SJCRH30 (cell line): ENCODE measurements at places on chromosomes 7 and 10. TPM values are rescaled to one million over a fixed set of nuclear protein-coding genes. Genes with fewer than 3 reads are reported as not detected.
A peak's percentile ranks its signal among the peaks of the same experiment; 100 is the strongest.

- peak; percentile 66 for DNase-seq
- no peaks in the 10 kb centered on the region for H3K27me3 ChIP-seq
- H3K4me3 ChIP-seq: no peak overlapping the region
- H3K4me1 ChIP-seq: peaks cover 8% of the 10 kb centered on the region; the same call in 1 of the 2 replicates
- no peak overlapping the region for H3K27ac ChIP-seq
Observed at GRCh38 chr7:69932034-69932628, 333.9 kb downstream of the AUTS2 start.

- no peaks in the 10 kb centered on the region; the same call in 1 of the 2 replicates for H3K4me1 ChIP-seq
- no peak overlapping the region for H3K4me3 ChIP-seq
- no peak overlapping the region; the same call in 1 of the 2 replicates for H3K27ac ChIP-seq
- no peaks in the 10 kb centered on the region for H3K27me3 ChIP-seq
- no peaks in the 10 kb centered on the region for H3K36me3 ChIP-seq
Observed at GRCh38 chr7:47795631-47796030, 152.6 kb downstream of the PKD1L1 start.

GRCh38 chr7:157585113-157585861, 248.5 kb downstream of the DNAJB6 start:
- peaks cover 2% of the 10 kb centered on the region; the same call in 1 of the 2 replicates for H3K4me1 ChIP-seq
- no peak overlapping the region for H3K27ac ChIP-seq
- H3K27me3 ChIP-seq: no peaks in the 10 kb centered on the region
- DNase-seq: no peak
- H3K36me3 ChIP-seq: no peaks in the 10 kb centered on the region

DNA sequence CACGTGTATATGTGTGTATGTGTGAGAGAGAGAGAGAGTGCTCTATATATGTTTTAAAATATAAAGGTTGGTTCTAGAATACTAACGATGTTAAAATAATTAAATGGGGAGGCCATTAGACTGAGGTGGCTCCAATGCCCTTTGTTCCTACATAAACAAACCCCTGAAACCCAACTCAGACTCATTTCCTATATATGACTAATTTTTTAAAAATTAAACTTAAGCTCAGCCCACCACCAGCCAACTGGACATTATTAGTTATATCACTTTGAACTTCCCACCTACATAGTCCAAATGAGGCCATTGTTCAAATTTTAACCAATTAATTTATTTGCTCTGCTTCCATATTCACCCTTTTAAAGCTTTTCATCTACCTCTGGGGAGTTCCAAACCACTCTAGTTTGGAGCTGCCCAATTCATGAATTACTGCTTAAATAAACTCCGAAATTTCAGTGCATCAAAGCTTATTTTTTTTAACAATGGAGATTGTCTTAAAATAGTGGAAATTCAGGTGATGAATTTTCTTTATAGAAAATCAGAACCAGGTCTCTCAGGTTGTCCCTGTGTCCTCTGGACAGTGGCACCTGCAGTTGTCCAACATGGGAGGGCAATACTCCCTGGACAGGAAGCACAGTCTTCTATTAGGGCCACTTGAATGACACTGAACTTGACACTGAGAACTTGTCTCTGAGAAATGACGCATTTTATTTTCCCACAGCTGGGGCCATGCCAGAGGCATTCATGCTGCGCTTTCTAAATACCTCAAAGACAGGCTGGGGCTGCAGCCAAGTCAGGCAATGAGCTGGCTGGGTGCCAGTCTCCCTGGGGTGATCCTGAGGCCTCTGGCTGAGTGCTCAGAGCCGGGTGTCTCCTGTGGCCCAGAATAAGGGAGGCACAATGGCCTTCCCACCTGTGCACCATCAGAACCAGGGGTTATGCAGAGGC, 109.5 kb upstream of the TMEM72 start:
- peak; percentile 44 for DNase-seq
- H3K4me1 ChIP-seq: no peaks in the 10 kb centered on the region
- H3K27ac ChIP-seq: no peak overlapping the region
- no peaks in the 10 kb centered on the region for H3K36me3 ChIP-seq
- H3K4me3 ChIP-seq: no peak overlapping the region

DNA sequence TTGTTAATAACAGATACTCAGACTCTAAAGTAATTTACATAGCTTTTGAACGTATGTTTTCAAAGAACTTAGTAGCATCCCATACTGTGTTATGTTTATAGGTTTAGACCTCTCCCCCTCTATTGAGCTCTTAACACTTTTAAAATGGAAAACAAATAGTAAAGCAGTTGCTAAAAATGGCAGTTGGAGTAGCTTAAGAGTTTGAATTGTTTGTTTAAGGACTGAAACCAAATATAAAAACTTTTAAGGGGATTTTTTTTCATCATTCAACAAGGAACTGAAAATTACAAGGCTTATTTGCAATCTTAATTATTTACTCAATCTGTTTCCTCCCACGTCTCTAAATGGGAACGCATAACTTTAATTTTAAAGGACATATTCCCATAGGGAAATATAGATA, 1.6 kb upstream of the SPAG6 start:
- H3K36me3 ChIP-seq: no peaks in the 10 kb centered on the region
- DNase-seq: no peak
- peaks cover 3% of the 10 kb centered on the region; the same call in 1 of the 2 replicates for H3K4me1 ChIP-seq
- H3K27me3 ChIP-seq: no peaks in the 10 kb centered on the region
- no peak overlapping the region for H3K4me3 ChIP-seq
- H3K27ac ChIP-seq: no peak overlapping the region

- H3K27me3 ChIP-seq: no peaks in the 10 kb centered on the region
- peak; percentile 46 for DNase-seq
- no peak overlapping the region for H3K27ac ChIP-seq
- H3K36me3 ChIP-seq: peaks cover 3% of the 10 kb centered on the region; the same call in 1 of the 2 replicates
- no peak overlapping the region for H3K4me3 ChIP-seq
- peaks cover 3% of the 10 kb centered on the region; the same call in 1 of the 2 replicates for H3K4me1 ChIP-seq
Observed at GRCh38 chr10:101050208-101051069, 11.3 kb upstream of the KAZALD1 start.

- no peaks in the 10 kb centered on the region for H3K4me1 ChIP-seq
- no peak overlapping the region for H3K4me3 ChIP-seq
- H3K27me3 ChIP-seq: no peaks in the 10 kb centered on the region
- no peaks in the 10 kb centered on the region for H3K36me3 ChIP-seq
- no peak for DNase-seq
Observed at GRCh38 chr10:26939290-26939961, 78.7 kb upstream of the ABI1 start.

DNA sequence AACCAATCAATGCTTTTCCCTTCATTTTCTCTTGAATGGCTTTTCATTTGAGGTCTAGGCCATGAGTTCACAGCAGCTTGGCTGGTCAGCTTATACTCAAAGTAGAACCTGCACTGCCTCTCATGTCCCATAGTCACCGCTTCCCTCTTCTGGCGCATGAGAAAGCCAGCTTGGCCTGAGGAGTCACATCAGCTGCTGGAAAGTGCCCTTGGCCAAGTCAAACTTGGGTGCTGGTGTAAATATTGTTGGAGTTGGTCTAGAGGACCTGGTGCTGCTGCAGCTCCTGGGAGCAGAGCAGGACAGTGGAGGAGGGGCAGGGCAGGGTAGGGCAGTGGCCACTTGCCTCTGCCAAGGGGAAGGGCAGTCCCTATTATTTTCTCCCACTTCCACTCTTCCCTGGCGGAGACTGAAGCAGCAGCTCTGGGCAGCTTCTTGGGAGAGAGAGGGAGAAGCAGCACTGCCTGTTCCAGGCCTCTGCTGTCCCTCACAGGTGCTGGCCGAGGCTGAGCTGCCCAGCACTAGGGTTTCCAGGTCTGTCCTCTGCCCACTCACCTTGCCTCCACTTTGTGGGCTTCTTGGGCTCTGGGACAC, 12.8 kb downstream of the UBE2D4 start:
- no peaks in the 10 kb centered on the region for H3K36me3 ChIP-seq
- H3K4me1 ChIP-seq: no peaks in the 10 kb centered on the region
- H3K27me3 ChIP-seq: no peaks in the 10 kb centered on the region
- H3K4me3 ChIP-seq: no peak overlapping the region
- DNase-seq: no peak
- no peak overlapping the region for H3K27ac ChIP-seq

DNA sequence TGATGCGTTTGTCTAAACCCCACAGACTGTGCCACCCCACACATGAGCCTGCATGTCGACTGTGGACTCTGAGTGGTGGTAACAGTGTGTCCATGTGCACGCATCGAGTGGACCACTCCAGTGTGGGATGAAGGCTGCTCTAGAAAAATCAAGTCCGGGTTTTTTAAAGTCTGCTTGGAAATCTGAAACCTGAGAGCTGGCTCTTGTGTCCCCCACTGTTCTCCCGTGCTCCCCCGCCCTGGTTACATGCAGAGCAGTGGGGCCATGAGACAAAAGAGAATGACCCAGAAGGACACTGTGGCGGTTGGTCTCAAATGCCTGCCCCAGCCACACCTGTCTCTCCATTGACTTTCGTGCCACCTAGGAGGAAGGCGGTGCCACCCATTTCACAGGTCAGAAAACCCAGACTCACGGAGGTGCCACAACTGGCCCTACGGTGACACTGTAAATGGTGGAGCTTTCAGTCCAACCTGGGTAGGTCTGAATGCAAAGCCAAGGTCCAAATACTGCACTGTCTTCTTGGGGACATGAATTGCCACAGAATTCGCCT, 27.3 kb upstream of the PWWP2B start:
- no peaks in the 10 kb centered on the region for H3K27me3 ChIP-seq
- no peaks in the 10 kb centered on the region for H3K36me3 ChIP-seq
- no peaks in the 10 kb centered on the region for H3K4me1 ChIP-seq
- no peak for DNase-seq
- H3K4me3 ChIP-seq: no peak overlapping the region

DNA sequence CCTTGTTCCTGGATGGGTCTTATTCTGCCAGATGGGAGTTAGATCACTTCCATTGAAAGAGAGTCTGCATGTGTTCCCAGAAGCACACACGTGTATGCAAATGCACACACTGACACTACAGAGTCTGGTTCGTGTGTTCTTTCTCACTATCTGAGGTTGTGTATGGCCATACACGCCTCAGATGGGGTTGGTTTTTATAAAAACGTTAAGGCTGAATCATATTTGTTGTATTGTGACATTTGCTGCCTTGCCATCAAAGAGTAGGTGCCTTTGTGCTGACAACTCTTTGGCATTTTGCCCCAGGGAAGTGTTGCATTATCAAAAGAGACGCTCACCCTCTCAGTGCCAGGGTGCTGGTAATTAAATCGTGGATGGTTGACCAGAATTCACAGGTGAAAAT, 37.7 kb upstream of the HDAC9 start:
- peak; percentile 57 for DNase-seq
- no peaks in the 10 kb centered on the region for H3K27me3 ChIP-seq
- peaks cover 26% of the 10 kb centered on the region for H3K4me1 ChIP-seq
- H3K4me3 ChIP-seq: no peak overlapping the region
- H3K36me3 ChIP-seq: no peaks in the 10 kb centered on the region
- no peak overlapping the region for H3K27ac ChIP-seq

DNA sequence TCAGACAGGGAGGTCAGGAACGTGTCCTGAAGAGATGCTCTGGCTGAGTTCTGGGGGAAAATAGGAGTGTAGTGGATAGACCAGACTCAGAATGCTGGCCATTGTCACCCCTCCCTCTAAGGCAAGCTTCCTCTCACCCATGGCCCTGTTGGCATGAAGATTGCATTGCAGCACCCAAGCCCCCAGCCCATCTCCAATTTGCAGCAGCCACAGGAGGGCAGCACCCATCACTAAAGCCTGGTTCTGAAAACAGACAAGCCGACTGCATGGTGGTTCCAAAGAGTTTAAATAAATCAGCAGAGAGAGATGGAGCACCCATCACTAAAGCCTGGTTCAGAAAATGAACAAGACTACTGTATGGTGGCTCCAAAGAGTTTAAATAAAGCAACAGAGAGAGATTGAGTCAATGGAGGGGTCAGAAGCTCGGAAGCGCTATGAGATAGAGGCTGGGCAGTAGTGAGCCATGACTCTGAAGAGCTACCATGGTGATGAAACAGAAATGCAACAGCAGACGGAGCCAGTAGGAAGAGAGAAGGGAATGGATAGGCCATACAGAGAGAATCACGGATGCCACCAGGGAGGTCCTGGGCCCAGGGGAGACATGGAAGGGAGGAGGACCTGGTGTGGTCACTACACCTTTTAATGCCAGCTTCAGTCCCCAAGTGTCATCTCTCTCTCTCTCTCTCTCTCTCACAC, 237.9 kb upstream of the MYO3A start:
- no peaks in the 10 kb centered on the region for H3K4me1 ChIP-seq
- no peaks in the 10 kb centered on the region for H3K27me3 ChIP-seq
- DNase-seq: no peak

DNA sequence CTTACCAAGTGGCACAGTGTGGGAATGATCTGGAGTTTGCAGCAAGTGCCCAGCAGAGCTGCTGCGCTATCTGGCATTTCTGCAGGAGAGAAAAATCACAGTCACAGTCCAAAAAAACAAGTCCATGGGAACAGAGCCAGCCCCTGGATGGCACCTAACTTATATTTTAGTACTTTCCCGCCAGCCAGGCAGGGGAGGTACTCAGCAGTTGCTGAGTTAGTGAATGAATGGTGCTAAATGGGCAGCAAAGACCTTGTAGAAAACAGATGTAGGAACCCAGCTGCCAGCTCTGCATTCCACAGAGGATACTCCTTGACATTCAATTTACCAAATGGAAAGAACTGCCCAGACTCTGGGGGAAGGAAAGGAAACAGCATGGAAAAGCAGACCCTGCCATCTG, 54.5 kb downstream of the GSDME start:
- H3K4me3 ChIP-seq: no peak overlapping the region
- peaks cover 18% of the 10 kb centered on the region for H3K4me1 ChIP-seq
- no peaks in the 10 kb centered on the region for H3K27me3 ChIP-seq

DNA sequence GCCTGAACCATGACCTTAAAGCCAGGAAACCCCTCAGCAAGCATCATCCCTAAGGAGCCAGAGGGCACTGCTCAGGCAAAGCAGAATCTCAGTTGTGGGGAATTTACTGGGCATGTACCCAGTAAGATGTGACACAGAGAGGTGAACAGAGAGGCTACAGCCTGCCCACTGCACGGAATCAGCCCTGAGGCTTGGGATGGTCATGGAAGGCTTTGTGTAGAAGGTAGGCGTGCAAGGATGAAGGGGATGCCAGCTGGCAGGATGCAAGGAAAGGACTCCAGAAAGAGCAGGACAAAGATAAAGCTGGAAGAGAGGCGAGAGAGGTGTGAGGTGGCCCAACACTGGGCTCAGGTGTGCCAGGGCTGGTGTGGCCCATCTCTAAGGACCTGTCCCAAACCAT, 2.4 kb upstream of the AIFM2 start:
- no peak for DNase-seq
- H3K27ac ChIP-seq: no peak overlapping the region
- H3K4me3 ChIP-seq: no peak overlapping the region
- H3K4me1 ChIP-seq: 0 out of 2 replicates have a peak, but pooled peaks cover 2% of the 10 kb centered on the region
- no peaks in the 10 kb centered on the region for H3K36me3 ChIP-seq

- DNase-seq: no peak
- H3K36me3 ChIP-seq: no peaks in the 10 kb centered on the region
- no peaks in the 10 kb centered on the region for H3K4me1 ChIP-seq
- H3K27ac ChIP-seq: no peak overlapping the region
- no peaks in the 10 kb centered on the region for H3K27me3 ChIP-seq
- no peak overlapping the region for H3K4me3 ChIP-seq
Observed at GRCh38 chr10:77620731-77621130, 16.9 kb downstream of the KCNMA1 start.

RBM48 gene
- total RNA-seq: 23.8 and 25.2 TPM in 2 replicates

COL13A1 gene
- total RNA-seq: 0.20 and 0.26 TPM in 2 replicates

TNKS2 gene
- total RNA-seq: 15.9 and 17.6 TPM in 2 replicates

LEP gene
- total RNA-seq: not detected in 2 replicates

ABCB4 gene
- total RNA-seq: 0.06 and 0.13 TPM in 2 replicates

POT1 gene
- total RNA-seq: 71.4 and 77.7 TPM in 2 replicates

FFAR4 gene
- not detected in 2 replicates for total RNA-seq
